ENCODE measurements at places on chromosomes 3 and 15.

- no peak for DNase-seq
- H3K27me3 ChIP-seq = peaks cover 28% of the 10 kb centered on the region
- H3K4me3 ChIP-seq = no peak overlapping the region
- peaks cover 65% of the 10 kb centered on the region for H3K4me1 ChIP-seq
- peaks cover 3% of the 10 kb centered on the region for H3K36me3 ChIP-seq
Measured at GRCh38 chr3:194312186-194312742, 38.9 kb downstream of the CPN2 start.

GRCh38 chr15:76195506-76196268 is 115.6 kb downstream of the ETFA start:
- H3K27me3 ChIP-seq = peaks cover 7% of the 10 kb centered on the region
- peaks cover 4% of the 10 kb centered on the region for H3K4me1 ChIP-seq
- no peak for DNase-seq
- H3K36me3 ChIP-seq = no peaks in the 10 kb centered on the region

DNA sequence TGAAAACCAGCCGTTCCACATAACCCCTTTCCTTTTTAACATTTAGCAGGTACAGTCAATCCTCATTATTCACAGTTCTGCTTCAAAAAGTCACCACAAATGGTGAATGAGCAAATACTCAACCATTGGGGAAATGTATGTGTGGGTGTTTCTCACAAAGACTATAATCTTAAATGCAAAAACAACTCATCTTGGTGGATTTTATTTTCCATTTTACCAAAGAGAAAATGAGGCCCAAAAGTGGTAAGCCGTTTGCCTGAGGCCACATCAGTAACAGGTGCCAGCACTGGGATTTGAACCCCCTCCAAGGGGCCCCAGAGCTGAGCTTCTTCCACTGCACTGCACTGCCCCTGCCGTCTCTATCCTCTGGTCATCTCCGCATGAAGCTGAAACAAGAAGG is 208.8 kb downstream of the OSBPL10 start:
- peak; percentile 30 for DNase-seq
- no peak overlapping the region for H3K27ac ChIP-seq
- no peaks in the 10 kb centered on the region for H3K27me3 ChIP-seq
- H3K36me3 ChIP-seq = no peaks in the 10 kb centered on the region

GRCh38 chr3:122233101-122233952 is 49.9 kb downstream of the CASR start:
- no peaks in the 10 kb centered on the region for H3K36me3 ChIP-seq
- H3K27me3 ChIP-seq = peaks cover 3% of the 10 kb centered on the region
- peak overlapping the region; percentile 72 for H3K4me3 ChIP-seq
- no peak for DNase-seq
- peaks cover 18% of the 10 kb centered on the region for H3K4me1 ChIP-seq

- DNase-seq = no peak
- no peaks in the 10 kb centered on the region for H3K36me3 ChIP-seq
- no peak overlapping the region for H3K27ac ChIP-seq
- peaks cover 3% of the 10 kb centered on the region for H3K4me1 ChIP-seq
- no peaks in the 10 kb centered on the region for H3K27me3 ChIP-seq
Measured at GRCh38 chr15:34213690-34214089, 3.8 kb upstream of the KATNBL1 start.

GRCh38 chr3:172550347-172550943 is 27.2 kb upstream of the TNFSF10 start:
- H3K4me3 ChIP-seq = peak overlapping the region; percentile 52
- peaks cover 3% of the 10 kb centered on the region for H3K36me3 ChIP-seq

All from T-helper 2 cell treated with Interferon-gamma antibody and Interleukin-4, amounts not matched to agents 5 μg/mL and 100 μg/mL, for 36 hours (primary cell).